ENCODE measurements at places on chromosomes 12 and 14. TPM values are rescaled to one million over a fixed set of nuclear protein-coding genes. Genes with fewer than 3 reads are reported as not detected.

Gene DTX1
- 0.09 TPM for total RNA-seq

Gene PTGR2
- total RNA-seq, result 5.9 TPM

Gene CLEC4E
- total RNA-seq, result not detected

Gene SLC7A7
- 2.5 TPM for total RNA-seq

Gene DIO2
- total RNA-seq, result 11.5 TPM

Gene SLC38A4
- total RNA-seq, result 0.34 TPM

Gene TRIM9
- under 0.01 TPM for total RNA-seq

Gene VPS33A
- total RNA-seq, result 19.2 TPM
